ENCODE measurements at places on chromosomes 11 and 22.
A peak's percentile ranks its signal among the peaks of the same experiment; 100 is the strongest.

DNA sequence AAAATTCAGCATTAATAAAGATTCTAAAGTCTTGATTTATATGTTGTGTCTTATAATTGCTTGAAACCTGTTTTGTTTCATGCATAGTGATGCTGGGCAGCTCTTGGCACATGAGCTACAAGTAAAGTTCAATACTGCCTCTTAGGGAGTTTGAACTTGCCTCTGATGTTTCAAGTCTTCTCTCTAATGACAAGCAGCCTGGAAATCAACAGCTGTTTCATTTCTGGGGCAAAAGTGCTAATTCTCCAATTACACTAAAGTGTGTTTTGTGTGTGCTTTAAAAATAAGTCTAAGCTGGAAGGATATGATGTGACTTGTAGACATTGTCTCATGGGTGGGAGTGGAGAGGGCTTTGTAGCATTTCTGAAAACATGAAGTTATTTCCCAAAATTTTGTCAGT, 23.7 kb upstream of the SESN3 start:
- DNase-seq = no peak

DNA sequence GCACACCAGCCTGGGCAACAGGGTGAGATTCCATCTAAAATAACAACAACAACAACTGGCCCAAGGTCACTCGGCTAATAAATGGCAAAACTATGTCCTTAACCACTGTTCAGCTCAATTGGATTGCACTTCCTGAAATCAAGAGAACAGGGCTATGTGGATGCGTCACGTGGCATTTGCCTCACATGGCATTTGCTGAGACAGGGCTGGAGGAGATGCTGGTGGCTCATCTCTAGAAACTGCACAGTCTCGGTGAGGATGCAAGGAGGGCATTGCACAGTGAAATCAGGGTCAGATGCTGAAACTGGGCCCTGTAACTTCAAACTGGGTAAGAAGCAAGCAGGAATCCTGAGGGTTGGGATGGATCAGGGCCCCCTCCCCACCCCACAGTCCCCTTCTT, 171.9 kb downstream of the BUD13 start:
- DNase-seq = no peak

DNA sequence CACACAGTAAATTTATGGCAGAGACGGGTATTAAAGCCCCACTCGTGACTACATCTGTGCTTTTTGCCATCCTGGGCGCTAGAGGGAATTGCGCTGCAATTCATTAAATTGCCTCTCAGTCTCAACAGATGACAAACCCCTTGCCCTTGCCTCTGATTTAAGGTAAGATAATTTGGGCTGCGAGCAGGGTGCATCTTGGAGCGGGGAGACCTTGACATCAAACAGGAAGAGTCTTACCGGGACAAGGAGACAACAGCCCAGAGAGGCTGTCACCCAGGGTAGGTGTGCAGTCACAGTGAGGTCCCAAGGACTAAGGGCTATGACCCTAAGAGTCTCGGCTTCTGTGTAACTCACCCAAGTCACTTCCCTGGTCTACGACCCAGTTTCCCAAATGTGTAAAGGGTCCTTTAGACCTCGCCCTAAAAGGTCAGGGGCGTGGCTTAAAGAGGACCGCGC, 449 bp upstream of the TOM1 start:
- no peak for DNase-seq

DNA sequence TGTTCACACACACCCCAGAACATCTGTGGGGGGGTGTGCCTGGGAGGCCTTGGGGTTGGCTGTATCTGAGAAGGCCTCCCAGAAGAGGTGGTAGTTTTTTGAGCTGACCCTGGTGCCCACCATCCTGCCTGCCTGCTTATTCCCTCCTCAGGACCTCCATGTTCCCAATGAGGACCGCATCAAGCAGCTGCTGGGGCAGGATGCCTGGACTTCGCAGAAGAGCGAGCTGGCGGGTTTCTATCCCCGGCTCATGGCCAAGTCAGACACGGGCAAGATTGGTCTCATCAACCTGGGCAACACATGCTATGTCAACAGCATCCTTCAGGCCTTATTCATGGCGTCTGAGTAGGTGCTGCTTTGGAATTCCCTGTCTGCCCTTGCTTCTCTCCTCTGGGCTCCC, 17.0 kb downstream of the USP35 start:
- no peak for DNase-seq

DNA sequence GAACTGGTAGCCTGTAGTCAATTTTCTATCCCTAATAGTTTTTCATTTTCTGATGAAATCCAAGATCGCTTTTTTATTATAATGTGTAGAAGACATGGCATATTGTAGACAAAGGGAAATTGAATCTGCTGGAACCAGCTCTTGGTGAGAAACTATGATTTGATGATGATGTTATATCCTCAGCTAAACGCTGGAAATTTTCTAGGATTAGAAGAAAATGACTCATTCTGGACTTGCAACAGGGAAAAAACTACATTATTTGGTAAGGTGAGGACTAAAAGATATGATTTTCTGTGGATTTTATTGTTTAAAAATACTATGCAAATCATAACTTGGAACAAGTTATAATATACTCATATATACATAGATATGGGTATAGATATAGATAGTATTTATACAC, 14.1 kb upstream of the PGM2L1 start:
- no peak for DNase-seq

DNA sequence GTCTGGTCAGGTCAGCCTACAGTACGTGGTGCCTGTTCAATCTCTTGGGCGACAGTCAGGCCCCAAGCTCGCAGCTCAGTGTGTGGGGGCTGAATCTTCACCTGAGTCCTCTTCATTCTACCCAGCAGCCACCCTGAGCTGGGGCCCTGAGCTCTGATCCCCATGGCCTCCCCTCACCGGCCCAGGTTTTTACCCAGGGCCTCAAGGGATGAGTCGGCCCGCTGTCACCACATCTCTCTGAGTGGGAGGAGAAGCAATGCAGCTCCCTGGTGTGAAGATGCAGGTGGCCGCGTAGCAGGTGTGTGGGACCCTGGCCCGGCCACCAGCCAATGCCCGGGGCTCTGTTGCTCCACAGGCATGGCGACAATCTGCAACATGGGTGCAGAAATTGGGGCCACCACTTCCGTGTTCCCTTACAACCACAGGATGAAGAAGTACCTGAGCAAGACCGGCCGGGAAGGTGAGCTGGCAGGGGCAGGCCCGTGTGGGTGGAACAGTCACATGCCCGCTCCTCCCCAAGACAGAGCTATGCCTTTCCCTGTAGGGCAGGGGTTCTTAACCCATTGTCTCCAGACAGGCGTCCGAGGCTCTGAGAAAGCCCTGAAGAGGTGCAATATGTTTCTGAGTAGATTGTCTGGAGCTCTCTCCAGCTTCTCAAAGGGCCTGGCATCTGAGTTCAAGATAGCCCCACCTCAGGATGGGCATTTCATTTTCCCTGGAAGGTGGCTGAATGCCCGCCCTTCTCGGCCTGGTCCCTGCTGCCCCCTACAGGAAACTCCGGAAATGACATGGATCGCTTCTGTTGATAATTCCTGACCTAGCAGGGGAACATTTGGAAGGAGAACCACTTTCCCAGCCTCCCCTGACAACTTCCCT, 26.9 kb downstream of the POLR3H start:
- DNase-seq = peak; percentile 45

DNA sequence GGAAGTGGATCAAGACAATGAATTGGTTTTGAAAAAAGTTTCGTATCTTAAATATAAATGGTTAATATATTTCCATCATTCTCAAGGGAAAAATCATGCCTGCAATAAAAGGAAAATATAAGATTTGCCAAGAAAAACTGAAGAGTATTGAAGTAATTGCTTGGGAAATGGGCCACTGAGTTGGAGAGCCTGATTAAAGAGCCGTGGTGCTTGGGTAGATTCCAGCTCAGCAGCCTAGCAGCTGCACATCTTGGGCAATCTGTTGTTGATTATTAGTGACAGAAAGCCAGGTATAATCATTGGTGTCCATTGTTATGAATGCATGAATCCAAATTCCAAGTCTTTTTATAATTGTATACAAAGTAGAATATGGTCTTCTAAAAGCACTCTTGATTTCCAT, 800.9 kb upstream of the CHORDC1 start:
- no peak for DNase-seq

GRCh38 chr11:124301548-124301947, 12.2 kb downstream of the OR8D1 start:
- no peak for DNase-seq

- no peak for DNase-seq
These were observed 1072.4 kb downstream of the BRD1 start for GRCh38 chr22:48755059-48755949.

DNA sequence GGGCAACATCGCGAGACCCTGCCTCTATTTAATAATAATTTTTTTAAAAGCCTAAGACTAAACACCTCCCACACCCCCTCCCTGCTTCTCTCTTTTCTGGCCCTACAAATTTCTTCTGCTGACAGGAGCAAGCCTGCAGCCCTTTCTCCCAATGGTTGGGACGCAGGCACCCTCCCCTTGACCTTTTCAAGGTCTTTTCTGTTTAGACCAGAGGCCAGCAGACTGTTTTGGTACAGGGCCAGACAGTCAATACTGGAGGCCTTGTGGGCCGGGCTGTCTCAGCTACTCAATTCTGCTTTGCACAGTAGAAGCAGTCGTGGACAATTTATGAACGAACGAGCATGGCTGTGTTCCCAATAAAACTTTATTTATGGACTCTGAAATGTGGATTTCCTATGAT, 92.3 kb downstream of the SCN3B start:
- no peak for DNase-seq

DNA sequence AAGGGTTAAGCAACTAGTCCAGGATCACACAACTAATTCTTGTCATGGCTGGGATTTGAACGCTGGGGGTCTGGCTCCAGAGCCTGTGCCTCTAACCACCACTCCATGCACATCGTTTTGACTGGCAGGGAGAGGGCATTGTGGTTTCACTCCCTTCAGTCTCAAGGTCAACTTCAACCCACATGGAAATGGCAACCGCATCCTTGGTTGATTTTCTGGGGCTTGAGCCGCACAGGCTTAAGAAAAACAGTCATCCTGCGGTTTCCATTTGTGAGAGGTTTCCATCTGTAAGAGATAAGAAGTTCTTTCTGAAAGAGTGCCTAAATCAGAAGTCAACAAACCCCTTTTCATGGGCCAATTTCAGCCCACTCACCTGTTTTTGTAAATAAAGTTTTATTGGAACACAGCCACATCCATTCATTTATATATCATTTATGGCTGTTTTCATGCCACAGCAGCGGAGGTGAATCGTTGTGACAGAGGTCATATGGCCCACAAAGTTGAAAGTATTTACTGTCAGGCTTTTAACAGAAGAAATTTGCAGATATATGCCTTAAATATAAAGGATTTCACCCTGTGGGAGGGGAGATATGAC, 65.7 kb downstream of the SGSM1 start:
- no peak for DNase-seq

DNA sequence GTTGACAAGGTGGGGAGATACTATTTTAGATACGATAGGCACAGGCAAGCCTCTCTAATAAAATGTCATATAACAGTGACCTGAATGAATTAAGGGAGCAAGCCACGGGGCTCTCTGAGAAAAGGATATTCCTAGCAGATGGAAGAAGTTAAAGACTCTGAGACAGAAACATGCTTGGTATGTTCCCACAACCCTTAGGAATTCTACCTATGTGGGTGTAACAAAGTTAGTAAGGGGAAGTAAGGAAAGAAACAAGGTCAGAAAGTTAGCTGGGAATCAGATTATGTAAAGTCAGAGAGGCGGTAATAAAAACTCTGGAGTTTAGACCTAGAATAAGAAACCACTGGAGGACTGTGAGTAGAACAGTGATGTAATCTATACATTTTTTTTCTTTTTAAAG, 59.7 kb upstream of the GDPD4 start:
- no peak for DNase-seq

DNA sequence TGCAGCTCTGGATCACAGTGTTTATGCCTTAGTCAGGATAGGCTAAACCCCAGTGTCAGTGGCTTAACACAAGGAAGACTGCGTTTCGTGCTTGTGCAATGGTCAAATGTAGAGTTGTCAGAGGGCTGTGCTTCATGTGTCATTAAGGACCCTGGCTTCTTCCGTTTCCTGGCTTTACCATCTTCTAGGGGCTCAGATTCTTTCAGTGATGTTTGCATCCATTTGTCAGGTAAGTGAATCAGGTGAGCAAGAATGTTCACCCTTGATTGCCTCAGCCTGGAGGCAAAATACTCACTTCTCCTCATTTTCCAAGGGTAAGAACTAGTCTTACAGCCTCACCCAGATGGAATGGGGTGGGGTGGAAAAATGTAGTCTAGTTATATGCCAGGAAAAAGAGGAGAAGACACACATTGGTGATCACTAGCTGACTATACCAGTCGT, 20.5 kb upstream of the AMOTL1 start:
- DNase-seq = no peak

Measured in activated naive CD4-positive, alpha-beta T cell treated with Interleukin-2 at 50 U/mL for 16 hours (primary cell).